ENCODE measurements at places on chromosomes 7 and 10. TPM values are rescaled to one million over a fixed set of nuclear protein-coding genes. Genes with fewer than 3 reads are reported as not detected.
A peak's percentile ranks its signal among the peaks of the same experiment; 100 is the strongest.

CCAR1 gene
- 70.3 TPM for total RNA-seq

STOX1 gene
- 0.21 TPM for total RNA-seq

SRRT gene
- total RNA-seq, result 255 TPM

CCDC172 gene
- total RNA-seq, result not detected

FGFR2 gene
- total RNA-seq, result not detected

SLC13A1 gene
- not detected for total RNA-seq

FEZF1 gene
- total RNA-seq, result not detected

- no peak for ATAC-seq
Observed at GRCh38 chr7:151566897-151567320, 47.2 kb upstream of the RHEB start.

DNA sequence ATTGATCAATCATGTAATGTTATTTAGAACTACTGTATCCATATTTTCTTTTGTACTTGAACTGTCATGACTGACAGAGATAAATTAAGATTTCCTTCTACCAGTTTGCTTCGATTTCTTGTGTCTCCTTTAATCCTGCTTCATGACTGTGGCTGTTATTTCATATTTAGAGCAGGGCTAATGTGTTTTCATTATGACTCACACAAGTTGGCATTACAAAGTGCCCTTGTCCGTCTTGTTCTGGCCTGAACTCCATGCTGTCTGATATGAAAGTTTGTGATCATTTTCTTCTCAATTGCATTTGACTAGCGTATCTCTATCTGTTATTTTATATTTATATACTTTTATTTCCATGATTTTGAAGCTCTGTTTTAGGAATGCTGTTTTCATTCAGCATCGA, 344.1 kb upstream of the PRKCQ start:
- ATAC-seq, result no peak

DNA sequence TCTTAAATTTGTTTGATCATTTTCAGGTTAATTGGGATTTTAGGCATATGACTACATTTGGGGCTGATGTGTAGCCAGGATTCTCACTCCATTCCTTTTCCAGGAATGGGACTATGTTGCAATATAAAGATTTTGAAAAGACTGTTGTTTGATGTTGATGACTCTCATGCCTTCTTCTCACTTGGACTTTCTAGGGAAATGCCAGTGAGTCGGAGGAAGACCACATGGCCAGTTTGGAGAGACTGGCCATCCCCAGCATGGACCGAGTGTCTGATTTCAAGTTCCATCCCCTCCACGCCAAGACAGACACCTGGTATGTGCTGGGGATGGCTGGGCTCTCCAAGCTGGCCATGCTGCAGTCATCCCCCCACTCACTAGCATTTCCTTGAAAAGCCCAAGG, 5.5 kb downstream of the IGFBP3 start:
- no peak for ATAC-seq

DNA sequence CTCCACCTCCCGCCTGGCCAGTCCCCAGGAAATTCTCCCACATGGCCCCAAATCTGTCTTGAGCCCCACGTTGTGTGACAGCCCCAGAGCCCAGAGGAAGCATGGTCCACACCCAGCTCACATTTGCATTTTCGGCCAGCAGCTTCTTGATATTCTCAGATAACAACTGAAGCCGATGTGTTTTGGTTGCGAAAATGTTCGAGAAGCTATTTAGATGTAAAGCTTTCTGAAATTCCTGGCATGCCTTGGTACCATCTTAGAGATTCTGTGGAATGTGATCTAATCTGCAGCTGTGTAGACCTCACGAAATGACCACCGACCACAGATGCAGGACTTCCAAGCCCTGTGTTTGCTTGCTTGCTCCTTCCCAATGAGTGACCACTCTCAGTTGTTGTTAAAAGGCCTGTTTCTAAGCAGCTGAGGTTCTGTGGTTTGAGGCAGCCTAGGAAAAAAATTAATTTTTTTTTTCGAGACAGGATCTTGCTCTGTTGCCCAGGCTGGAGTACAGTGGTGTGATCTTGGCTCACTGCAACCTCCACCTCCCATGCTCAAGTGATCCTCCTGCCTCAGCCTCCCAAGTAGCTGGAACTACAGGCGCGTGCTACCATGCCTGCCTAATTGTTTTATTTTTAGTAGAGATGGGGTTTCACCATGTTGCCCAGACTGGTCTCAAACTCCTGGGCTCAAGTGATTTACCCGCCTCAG, 8.8 kb downstream of the SLC4A2 start:
- no peak for ATAC-seq

DNA sequence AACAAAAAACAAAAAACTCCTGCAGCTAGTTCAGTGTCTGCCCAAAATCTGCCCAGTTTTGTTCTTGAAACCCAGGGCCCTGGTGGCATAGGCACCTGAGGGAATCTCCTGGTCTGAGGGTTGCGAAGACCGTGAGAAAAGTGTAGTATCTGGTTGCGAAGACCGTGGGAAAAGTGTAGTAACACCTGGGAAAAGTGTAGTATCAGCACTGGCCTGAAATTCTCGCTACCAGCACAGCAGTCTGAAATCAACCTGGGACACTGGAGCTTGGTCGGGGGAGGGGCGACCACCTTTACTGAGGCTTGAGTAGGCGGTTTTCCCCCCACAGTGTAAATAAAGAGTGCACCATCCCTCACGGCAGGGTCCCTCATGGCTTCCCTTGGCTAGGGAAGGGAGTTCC, 82.5 kb upstream of the SP4 start:
- no peak for ATAC-seq

- ATAC-seq, result peak; percentile 74
Observed at GRCh38 chr10:49407552-49408137, 11.8 kb upstream of the DRGX start.

DNA sequence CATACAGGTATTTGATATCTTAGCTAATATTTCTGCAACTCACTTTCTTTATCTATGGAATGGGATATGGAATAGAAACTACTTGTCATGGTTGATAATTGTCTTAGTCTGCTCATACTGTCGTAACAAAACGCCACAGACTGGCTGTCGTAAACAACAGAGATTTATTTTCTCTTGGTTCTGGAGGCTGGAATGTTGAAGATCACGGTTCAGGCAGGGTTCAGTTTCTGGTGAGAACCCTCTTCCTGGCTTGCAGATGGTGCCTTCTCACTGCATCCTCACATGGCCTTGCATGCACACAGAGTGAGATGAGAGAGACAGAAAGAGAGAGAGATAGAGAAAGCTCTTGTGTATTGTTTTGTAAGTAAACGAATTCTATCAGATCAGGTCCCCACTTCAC, 332.7 kb upstream of the MAGI2 start:
- no peak for ATAC-seq

- peak; percentile 57 for ATAC-seq
Observed at GRCh38 chr10:73763343-73763742, 18.5 kb upstream of the CHCHD1 start.

DNA sequence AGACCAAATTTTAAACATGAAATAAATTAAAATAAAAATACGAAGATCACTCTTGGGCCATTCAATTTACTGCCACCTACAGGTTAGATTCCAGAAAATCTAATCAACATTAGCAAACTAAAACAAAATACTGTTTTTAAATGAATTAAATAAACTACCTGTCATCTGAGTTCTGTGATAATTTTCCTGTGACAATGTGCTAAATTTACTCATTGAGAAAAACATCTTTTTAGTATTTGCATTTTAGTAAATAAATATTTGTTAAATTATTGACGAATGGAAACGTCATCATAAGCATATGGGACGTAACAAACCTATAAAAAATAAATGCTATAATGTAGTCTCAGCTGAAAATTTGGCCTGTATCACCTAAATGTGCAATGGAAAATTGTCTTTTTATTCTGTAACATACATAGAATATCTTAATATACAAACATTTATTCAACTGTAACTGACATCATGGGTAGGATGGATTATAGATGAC, 72.1 kb downstream of the ITGB8 start:
- ATAC-seq, result no peak

GRCh38 chr7:14850039-14850438, 52.5 kb downstream of the DGKB start:
- no peak for ATAC-seq

DNA sequence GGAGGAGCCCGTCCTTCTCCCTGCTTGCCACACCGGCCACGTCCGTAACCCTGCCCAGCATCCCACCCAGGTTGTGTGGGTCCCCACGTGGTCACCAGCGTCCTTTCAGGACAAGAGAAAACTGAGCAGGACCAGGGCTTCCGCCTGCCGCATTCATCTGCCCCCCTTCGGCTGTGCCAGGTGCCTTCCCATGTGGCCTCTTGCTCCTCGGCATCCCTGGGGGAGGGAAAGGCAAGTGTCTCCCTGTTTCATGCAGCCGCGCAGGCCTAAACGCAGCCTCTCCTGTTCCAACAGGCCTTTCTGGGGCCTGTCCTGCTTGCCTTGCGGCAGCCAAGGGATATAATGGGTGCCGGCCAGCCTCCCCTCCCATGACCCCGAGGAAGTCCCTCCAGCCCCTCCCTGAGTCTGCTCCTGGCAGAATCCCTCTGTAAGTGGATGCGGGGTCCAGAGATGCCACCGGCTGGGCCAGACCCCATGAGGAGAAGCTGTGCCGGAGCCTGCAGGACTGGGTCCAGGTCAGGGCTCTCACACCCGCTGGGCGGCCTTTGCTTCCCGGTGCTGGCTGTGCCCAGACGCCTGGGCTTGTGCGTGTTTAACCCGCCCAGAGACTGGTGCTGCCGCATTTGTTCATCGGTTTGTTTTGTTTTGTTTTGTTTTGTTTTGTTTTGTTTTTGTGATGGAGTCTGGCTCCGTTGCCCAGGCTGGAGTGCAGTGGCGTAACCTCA, 23.1 kb downstream of the SHH start:
- ATAC-seq, result no peak

GRCh38 chr10:118635674-118636402, 40.4 kb upstream of the PRLHR start:
- ATAC-seq, result no peak

- no peak for ATAC-seq
Observed at GRCh38 chr7:152522571-152523067, 86.8 kb upstream of the KMT2C start.

GRCh38 chr7:50696810-50697582, 85.7 kb downstream of the GRB10 start:
- no peak for ATAC-seq

GRCh38 chr10:129371541-129371940, 95.5 kb upstream of the MGMT start:
- ATAC-seq, result no peak

- no peak for ATAC-seq
Observed at GRCh38 chr10:119007211-119007574, 22.3 kb upstream of the NANOS1 start.

- no peak for ATAC-seq
Observed at GRCh38 chr7:12110425-12110824, 100.7 kb upstream of the TMEM106B start.

GRCh38 chr7:158527495-158527894, 60.1 kb downstream of the PTPRN2 start:
- ATAC-seq, result no peak

GRCh38 chr10:6591668-6592067, 11.6 kb upstream of the PRKCQ start:
- ATAC-seq, result peak; percentile 30

GRCh38 chr10:28679581-28680357, 2.4 kb downstream of the BAMBI start:
- ATAC-seq, result no peak

- no peak for ATAC-seq
Observed at GRCh38 chr10:32972460-32972859, 14.4 kb upstream of the ITGB1 start.

DNA sequence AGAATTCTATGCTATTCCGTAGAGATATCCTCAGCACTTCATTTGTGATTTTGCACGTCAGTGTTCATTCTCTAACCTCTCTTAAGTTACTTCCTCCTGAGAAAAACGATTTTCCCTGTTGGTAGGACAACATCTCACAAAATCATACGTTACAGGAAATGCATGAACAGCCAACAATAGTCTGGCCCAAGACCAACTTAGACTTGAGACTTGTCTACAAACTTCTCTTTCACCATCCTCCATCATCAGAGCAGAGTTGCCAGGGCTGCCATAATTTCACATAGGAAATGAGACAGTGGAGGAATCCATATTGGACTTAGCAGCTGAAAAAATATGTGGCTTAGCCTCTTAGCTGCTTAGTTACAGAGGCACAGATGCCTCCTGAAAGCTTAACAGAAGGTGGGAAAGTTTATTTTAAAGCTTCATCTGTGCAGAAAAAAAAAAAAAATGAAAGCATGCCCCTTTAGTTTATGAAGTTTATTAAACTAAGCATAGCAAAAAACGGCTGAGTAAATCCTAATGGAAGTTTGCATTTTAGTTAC, 222.5 kb upstream of the CACNA2D1 start:
- no peak for ATAC-seq

DNA sequence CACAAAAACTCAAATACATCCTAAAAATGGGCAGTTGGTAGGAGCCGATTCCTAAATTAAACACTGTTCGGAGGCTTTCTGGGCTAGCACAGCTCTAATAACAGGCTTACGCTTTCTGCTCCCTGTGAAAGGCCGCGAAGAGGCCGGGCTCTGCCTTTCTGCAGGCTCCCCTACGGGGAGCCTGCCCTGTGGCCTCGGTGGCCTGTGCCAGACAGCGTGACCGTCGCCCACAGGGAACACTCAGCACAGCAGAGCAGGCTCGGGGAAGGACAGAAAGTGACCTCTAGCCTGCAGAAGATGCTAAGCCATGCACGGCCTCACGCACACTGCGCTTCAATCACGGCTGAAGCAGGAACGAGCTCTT, 64.2 kb downstream of the DIP2C start:
- ATAC-seq, result no peak

DNA sequence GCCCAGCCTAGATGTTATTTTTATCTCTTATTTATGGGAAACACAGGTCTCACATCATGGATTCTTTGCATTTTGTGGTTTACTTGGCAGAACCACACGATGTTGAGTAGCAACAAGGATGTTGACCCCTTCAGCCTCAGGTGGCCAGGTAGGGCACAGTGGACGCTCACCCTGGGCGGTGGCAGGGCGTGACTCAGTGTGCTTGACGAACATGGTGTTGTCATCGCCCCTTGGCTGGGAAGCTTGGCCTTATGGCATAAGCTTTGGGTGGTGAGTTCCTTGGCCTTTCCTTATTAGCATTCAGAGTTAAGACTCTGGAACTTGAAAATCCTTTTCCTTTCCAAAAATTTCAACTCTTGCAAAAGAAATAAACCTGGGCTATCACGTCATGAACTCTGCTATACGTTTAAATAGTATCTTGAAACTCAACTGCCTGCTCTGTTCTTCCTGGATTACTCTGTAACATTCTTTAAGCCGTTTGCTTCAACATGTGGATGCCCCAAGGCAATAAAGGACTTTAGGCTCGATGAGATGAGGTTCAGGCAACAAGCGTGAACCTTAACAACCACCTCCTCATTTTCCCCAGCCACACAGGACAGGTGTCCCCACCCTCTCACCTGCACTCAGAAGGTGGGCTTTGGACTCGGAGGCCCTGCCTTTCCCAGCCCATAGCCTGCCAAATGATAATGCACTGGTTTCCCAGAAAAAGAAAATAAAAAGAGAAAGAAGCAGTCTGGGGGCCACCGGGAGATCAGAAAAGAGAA, 22.5 kb upstream of the ECHDC3 start:
- no peak for ATAC-seq

GRCh38 chr10:74855439-74855838, 29.0 kb downstream of the KAT6B start:
- no peak for ATAC-seq

DNA sequence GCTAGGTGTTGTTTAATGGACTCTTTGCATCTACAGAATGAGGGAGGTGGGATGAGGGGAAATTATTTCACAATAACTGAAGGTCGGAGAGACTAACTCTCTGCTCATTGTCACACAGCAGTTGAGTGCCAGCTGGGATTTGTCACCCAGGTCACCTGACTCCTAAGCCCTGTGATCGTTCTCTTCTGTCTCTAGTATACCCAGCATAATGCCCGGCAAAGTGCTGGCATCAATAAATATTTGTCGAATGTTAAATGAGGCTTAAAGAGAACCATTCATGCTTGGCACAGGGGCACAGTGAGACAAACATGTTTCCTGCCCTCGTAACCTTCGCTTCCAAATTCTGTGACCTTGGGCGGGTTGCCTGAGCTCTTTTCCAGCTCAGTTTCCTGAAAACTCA, 70.8 kb downstream of the TCF7L2 start:
- no peak for ATAC-seq

Data from activated T-helper 17 cell treated with anti-CD3 and anti-CD28 coated beads, Interleukin-2, amount 50 U/mL, for 72 hours (primary cell).